ENCODE measurements at places on chromosomes 16 and 17.

DNA sequence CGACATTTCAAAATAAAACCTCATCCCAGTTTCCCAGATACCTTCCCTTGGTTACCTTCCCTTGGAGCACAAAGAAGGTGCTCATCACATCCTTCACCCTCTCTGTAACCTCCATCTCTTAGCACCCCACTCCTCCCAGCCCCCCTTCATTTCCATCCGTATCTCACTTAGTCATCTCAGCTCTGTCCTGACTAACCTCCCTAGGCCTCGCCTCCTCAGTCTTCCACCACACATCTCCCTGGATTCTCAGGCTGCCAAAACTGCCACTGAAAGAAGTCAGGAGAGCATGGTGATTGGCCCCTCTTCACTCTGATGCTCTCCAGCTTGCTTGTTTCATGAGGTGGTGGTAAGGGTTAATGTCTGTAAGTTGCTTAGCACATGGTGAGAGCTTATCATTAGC is 2.3 kb downstream of the ZFP3 start:
- no peak for DNase-seq

DNA sequence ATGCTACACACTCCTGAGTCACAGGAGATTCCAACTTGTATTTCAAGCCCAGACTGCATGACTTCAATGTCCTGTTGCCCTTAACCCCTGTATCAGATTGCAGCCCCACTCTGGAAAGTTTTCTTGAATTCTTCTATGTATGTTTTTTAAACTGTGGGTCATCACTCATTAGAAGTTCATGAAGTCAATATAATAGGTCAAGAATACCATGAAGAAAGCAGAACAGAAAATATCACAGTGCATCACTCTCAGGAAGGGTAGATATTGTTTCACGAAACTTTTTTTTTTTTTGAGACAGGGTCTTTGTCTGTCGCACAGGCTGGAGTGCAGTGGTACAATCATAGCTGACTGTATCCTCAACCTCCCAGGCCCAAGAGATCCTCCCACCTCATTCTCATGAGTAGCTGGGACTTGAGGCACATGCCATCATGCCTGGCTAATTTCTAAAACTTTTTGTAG is 20.5 kb downstream of the PRKCB start:
- DNase-seq = no peak

GRCh38 chr17:80913928-80914821 is 77.5 kb upstream of the CHMP6 start:
- DNase-seq = no peak

DNA sequence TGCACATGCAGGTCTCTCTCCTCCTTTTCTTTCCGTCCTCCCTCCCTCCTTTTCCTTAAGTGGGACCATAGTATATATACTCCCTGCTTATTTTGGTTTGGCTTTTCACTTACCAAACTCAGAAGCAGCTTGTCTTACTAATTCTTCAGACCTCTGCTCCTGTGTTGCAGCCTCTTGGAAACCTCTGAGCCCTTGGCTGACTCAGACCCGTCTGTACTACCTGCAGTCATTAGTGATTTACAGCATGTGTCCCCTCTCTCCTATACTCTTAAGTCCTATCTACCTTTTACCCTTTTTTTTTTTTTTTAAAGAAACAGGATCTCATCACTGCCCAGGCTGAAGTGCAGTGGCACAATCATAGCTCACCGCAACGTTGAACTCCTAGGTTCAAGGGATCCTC is 207.0 kb downstream of the STX8 start:
- no peak for DNase-seq

DNA sequence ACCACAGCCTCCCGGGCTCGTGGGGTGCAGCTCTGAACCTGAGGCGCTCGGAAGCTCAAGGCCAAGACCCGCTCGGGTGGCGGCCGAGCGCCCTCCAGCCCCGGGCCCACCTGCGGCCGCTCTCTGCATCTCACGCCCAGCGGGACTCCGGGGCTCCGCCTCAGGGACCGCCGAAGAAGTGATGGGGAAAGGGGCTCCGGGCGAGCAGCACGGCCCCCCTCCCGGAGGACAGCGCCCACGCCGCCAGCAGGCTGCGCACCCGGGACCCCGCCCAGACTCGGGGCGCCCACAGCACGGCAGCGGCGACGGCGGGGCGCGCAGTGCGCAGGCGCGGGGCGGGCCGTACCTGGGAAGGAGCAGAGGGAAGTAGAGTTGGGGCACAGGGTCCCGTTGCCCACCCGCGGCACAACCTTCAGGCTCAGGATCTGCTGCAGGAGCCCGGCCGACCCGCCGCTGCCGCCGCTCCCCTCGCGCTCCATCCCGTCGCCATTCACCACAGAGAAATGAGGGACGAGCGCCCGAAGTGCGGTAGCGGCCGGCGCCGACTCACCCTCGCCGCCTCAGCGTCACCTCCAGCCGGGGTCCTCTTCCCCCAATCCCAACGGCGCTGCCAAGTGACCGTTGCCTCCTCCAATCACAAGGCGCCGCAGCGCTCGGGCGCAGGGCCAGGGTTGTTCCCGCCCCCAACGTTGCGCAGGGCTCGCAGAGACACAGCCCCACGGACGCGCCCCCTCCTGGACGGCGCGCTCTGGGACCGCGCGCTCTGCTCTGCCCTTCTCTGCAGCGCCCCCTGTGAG is at the start of gene TMEM170A:
Gene TMEM170A (minus strand): TSS at position 568 of the 797 bp plus-strand sequence. CDS start 89 bp downstream, at position 479.
- peak; percentile 97 for DNase-seq

GRCh38 chr16:57358527-57359095 is at the start of gene CCL22:
Gene CCL22, plus strand, starts transcription at chr16:57358783. Its CDS starts 34 bp downstream, at chr16:57358817.
- DNase-seq = no peak

All from cerebellum (tissue), 4 donors.